Mesothelial cell of epicardium (in vitro differentiated cells): ENCODE measurements at places on chromosomes 6 and 20. TPM values are rescaled to one million over a fixed set of nuclear protein-coding genes. Genes with fewer than 3 reads are reported as not detected.

DNA sequence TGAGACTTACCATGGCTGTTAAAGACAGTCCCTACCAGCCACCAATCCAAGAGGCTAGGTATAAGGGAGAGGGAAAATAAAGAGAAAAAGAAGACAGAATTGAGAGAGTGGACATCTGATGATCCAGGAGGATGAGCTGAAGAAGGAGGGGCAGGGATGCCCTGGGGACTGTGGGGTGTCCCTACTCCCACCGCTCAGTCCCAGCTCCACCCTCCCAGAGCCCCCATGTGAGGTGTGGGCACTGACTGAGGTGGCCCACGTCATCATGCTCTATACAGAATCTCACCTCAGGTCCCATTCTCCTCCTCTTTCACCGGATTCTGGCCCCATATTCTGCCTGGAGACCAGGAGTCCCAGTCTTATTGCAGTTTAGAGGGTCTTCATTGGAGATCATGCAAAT is 135.7 kb downstream of the KLHL32 start:
- no peak for DNase-seq
- H3K4me3 ChIP-seq, result no peak overlapping the region
- H3K4me1 ChIP-seq, result peaks cover 2% of the 10 kb centered on the region
- H3K27ac ChIP-seq, result no peak overlapping the region
- peaks cover 7% of the 10 kb centered on the region for H3K27me3 ChIP-seq

DNA sequence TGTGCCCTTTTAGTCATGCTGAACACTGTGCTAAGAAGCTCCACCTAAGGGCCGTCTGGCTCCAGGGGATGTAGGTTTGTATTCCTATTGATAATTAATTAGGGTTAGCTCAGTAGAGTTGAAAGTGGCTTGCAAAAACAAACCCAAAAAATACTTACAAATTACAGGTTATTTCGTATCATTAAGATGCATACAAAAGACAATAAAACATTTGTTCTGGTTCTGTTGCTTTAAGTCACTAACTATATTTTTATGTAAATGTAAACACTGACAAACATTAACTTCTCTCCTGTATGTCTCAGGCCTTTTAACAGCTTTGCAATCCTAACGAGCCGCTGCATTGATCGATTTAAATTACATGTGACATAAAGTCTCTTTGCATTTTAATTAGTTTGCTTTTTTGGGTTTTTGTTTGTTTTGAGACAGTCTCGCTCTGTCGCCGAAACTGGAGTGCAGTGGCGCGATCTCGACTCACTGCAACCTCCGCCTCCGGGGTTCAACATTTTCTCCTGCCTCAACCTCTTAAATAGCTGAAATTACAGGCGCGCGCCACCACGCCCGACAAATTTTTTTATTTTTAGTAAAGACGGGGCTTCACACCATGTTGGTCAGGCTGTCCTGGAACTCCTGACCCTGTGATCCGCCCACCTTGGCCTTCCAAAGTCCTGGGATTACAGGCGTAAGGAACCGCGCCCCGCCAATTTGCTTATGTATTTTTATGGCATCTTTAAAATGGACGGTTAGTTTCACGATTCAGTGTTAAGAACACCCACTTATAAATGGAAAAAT is 110.9 kb downstream of the HFE start:
- peak overlapping the region; percentile 97 for H3K4me3 ChIP-seq
- H3K27ac ChIP-seq, result peak overlapping the region; percentile 100
- peaks cover 34% of the 10 kb centered on the region for H3K4me1 ChIP-seq
- no peak for DNase-seq

DNA sequence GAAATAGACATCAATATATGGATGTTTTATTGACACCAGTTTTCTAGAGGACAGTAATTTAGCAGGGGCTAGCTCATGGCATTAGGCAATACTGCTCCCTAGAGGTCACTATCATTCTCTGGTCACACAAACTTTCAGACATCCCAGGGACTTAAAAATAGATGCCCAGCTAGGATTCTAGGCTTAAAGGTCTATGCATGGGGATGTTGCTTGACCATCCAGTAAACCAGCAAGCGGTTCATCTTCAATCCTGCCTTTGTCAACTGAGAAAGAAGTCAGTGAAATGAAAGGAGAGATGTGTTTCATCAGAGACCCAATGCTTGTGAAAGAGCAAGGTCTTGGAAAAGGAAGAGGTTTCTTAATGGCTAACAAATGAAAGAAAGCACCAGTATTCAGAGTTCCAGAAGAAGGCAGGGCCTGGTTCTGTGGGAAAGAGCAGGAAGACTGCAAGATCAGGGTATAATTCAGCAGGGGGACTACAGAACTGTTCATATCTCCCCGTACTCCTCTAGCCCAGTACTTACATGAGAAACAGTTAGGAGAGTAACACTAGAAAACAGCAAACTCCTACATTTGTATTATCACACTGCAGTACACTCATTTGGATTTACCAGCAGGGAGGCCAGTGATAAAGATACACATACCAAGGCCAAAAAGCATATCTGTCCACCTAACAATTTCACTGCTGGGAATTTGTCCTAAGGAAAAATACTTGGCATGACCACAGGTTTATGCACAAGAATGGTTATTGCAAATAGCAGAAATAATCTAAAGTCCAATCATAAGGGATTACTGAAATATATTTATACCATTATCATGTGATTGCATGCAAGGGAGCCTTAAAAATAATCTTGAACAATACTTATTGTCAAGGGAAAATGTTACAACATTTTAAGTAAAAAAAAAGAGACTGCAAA is 151.4 kb upstream of the LAMA2 start:
- H3K4me1 ChIP-seq, result peaks cover under 1% of the 10 kb centered on the region
- H3K4me3 ChIP-seq, result no peak overlapping the region
- no peaks in the 10 kb centered on the region for H3K36me3 ChIP-seq
- peaks cover 4% of the 10 kb centered on the region for H3K27me3 ChIP-seq

GRCh38 chr6:22146931-22147701 is 149.7 kb downstream of the PRL start:
- no peaks in the 10 kb centered on the region for H3K36me3 ChIP-seq
- H3K4me3 ChIP-seq, result no peak overlapping the region
- peak overlapping the region; percentile 97 for H3K27ac ChIP-seq
- H3K4me1 ChIP-seq, result peaks cover 78% of the 10 kb centered on the region
- H3K27me3 ChIP-seq, result no peaks in the 10 kb centered on the region

The ISM1 gene
- 5.0 to 6.0 TPM (median 5.6 TPM) in 3 replicates for total RNA-seq
